ENCODE measurements at places on chromosomes 7 and 10.

- DNase-seq, result no peak
Observed at GRCh38 chr10:88865281-88865876, 13.7 kb upstream of the ANKRD22 start.

GRCh38 chr7:37346761-37347160, 101.9 kb downstream of the ELMO1 start:
- DNase-seq, result no peak

DNA sequence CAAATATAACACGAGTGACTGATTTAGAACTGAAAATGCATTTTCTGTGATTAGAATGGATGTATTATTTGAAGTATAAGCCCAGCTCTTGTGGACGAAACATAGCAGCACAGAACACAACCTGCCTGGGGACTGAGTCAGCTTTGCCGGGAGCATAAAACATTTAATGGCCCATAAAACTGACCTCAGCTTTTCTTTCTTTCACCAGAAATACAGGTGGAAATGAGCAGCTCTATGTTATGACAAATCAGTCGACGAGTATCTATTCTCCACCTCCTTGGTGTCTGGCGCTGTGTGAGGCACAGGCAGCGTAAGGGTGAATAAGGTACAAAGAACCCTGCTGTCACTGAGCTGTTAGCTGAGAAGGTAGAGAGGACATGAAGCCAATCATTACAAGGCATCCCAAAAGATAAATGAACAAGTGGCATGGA, 471.6 kb upstream of the AKR1E2 start:
- no peak for DNase-seq

- no peak for DNase-seq
Observed at GRCh38 chr10:82464966-82465365, 590.0 kb downstream of the NRG3 start.

DNA sequence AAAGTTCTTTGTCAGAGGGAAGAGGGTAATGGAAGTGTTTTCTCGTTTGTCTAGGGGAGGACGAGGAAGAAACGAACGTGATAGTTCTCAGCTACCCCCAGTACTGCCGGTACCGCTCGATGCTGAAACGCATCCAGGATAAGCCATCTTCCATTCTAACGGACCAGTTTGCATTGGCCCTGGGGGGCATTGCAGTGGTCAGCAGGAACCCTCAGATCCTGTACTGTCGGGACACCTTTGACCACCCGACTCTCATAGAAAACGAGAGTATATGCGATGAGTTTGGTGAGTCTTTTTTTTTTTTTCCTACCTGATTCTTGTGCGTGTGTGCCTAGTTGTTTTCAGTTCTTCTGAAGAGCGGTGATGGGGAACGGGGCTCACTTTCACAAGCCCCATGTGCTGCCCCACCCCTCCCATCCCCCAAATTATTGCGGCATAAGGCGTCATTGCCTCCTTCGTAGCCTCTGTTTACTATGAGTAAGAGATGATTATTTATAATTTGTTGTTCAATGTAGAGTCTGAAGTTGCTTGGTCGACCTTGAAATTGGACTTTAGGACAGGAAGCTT, 98.6 kb downstream of the ARID5B start:
- DNase-seq, result no peak

- DNase-seq, result no peak
Observed at GRCh38 chr7:53397911-53398310, 362.5 kb downstream of the POM121L12 start.

- DNase-seq, result no peak
Observed at GRCh38 chr10:103784089-103784488, 71.3 kb downstream of the SH3PXD2A start.

GRCh38 chr10:30996481-30997005, 35.1 kb downstream of the ZNF438 start:
- no peak for DNase-seq

GRCh38 chr10:69541463-69541862, 31.8 kb downstream of the NEUROG3 start:
- no peak for DNase-seq

GRCh38 chr10:130459011-130459410, 322.8 kb downstream of the GLRX3 start:
- DNase-seq, result no peak

DNA sequence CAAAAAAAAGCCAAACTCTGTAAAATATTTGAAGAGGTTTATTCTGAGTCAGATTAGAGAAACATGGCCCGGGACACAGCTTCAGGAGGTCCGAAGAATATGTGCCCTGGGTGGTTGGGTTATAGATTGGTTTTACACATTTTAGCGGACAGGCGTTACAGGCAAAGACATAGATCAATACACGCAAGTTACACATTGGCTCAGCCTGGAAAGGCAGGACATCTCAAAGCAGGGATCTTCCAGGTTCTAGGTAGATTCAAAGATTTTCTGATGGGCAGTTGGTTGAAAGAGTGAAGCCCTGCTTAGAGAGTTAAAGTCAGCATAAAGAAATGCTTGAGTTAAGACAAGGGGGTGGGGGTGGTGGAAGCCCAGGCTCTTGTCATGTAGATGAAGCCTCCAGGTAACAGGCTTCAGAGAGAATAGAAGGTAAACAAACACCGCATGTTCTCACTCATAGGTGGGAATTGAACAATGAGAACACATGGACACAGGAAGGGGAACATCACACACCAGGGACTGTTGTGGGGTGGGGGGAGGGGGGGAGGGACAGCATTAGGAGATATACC, 464.3 kb upstream of the ADARB2 start:
- no peak for DNase-seq

DNA sequence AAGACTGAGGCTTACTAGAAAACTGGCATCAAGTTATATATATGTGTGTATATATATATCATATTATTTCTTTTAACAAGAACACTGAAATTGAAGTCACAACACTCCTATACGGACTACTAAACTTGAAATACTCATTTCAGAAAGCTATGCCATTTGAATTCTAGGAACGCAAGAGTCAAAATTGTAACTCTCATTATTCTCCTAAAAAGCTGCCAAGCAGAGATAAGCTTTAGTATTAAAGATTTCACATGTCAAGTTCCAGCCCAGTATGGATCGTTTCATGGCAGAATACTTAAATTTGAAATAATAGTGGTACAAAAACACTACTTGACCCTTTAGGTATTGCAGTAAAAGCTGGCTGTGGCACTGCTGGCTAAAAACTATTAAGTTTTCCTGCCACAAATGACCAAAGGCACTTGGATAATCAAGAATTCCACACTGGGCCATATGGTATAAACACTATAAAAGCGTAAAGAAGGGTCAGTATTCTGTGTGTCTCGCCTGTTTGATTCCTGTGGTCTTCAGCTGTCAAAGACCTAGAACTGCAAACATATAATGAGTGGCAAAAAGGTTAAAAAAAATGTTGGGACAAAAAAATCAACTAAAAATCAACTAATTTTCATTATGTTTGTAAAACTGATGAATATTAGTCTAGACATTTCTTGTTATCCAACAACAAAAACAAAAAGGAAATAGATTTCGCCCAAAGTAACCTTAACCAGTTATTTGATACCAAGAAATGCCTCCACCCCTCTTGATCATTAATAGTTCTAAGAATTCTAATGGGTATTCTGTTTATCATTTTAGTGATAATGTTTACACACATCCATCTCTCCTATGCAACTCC, 2.4 kb downstream of the CCDC71L start:
- DNase-seq, result no peak

DNA sequence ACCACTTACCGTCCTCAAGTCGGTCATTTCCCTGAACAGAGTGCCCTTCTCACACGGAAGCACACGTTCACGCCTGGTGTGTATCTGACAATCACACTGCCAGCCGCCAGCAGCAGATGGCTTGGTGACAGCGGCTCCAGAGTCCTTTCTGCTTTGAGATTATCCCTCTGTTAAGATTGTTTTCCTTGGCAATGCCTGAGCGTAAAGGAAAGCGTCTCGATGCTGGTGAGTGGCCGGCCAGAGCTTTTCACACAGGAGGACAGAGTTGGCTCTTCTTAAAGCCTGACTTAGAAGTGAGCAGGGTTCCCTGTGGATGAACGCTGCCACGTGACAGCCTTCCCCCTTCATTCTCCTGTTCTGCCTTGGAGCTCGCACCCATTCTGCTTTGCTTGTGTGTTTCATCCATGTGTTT, 22.1 kb upstream of the PRKAR1B start:
- no peak for DNase-seq

GRCh38 chr7:142301923-142302550, 44.2 kb upstream of the PRSS58 start:
- DNase-seq, result no peak

DNA sequence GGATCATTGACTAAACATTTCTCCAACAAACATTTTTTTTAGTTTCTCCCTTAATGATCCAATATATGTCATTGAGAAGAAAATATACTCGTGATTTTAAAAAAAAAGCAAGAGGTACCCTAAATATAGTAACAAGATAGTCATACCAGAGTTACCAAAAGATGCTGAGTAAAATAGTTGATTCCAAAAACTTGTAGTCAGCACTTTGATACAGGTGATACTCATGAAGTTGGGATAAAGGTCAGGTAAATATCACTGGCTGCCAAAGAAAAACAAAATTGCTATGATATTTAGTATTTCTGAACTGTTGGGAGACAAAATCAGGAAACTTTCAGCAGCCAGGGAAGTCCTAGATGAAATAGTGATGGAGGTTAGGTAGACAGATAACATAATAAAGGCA, 225.3 kb downstream of the DYNC1I1 start:
- DNase-seq, result no peak

- peak; percentile 31 for DNase-seq
Observed at GRCh38 chr10:4721999-4722753, 103.8 kb upstream of the AKR1E2 start.

- DNase-seq, result no peak
Observed at GRCh38 chr7:111004310-111004901, 86.5 kb upstream of the LRRN3 start.

DNA sequence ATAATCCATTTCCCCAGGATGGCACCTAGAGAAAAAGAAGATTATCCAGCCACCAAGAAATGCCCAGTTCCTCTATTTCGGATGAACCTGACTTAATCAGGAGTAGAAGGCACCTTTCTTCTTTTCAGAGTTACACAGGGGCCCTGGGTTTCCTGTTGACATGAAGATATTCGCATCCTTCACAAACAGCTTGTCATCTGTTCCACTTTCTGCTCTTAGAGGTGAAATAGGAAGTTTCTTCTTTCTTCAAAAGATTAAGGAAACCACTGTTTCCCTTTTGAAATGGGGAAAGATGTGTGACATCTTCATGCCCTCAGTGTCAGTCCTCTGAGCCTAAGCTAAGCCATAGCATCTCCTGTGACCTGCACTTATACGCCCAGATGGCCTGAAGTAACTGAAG, 39.1 kb upstream of the RAB18 start:
- no peak for DNase-seq

GRCh38 chr7:101782476-101782875, 35.0 kb upstream of the CUX1 start:
- DNase-seq, result no peak

GRCh38 chr7:34762764-34763163, 104.7 kb downstream of the NPSR1 start:
- DNase-seq, result no peak

DNA sequence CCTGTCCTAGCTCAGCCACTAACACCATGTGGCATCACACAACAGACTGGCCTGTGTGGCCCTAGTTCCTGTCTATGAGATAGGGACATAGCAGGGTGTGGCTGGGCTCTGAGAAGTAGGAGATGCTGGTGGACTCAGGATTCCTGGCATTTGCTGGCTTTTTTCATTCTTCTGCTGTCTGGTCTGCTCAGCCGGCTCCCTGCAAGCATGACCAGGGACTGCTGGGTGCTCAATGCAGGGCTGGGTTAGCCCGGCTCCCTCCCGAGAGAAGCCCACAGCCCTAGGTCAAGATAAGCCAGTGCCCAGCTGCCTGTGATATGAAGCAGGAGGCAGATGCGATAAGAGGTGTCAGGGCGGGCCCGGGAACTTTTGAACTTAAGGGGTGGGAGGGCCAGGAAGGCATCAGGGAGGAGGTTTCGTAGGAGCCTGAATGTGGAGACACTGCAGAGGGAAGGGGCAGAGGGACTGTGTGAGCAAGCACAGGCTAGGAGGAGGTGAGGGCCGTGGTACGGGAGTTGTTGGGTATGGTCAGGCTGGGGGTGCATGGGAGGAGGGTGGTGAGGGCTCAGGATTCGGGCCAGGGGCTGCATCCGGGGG, 3.5 kb downstream of the AQP1 start:
- no peak for DNase-seq

GRCh38 chr7:106054971-106055532, 57.1 kb downstream of the SYPL1 start:
- DNase-seq, result no peak

GRCh38 chr7:137476937-137477336, 133.4 kb upstream of the PTN start:
- no peak for DNase-seq

DNA sequence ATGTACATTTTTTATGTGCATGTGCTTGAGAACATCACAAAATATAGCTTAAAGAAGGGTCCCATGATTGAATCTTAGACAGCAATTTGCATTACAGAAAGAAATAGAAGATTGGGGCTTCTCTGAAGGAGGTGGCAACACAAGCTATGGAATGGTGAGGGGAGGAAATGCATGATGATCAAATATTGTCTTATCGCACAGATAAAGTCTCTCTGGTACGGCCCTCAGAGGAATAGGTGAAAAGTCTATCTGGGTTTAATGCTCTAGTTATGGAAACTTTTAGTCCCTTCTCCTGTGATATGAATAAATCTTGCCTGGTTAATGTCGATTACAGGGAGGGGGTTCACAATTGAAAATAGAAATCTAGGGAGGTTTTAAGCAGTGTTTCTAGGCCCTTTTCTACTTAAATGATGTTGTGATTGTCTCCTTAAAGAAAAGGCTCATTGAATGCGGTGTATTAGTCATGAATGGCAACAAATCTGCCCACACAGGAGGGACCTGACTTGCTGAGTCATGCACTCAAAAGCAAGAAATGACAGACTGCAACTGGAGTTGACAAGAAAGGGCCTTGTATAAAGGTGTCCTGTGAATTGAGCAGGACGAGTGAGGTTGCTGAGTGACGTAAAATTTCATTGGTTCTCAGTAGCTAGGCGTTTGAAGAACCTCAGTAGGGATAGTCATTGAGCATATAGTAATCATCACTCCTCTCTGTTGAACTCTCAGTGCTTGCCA, 133.4 kb upstream of the CSTF2T start:
- no peak for DNase-seq

GRCh38 chr7:29548823-29549222, 14.8 kb upstream of the PRR15 start:
- no peak for DNase-seq

GRCh38 chr7:80313067-80313626, 178.5 kb downstream of the GNAI1 start:
- DNase-seq, result no peak

DNA sequence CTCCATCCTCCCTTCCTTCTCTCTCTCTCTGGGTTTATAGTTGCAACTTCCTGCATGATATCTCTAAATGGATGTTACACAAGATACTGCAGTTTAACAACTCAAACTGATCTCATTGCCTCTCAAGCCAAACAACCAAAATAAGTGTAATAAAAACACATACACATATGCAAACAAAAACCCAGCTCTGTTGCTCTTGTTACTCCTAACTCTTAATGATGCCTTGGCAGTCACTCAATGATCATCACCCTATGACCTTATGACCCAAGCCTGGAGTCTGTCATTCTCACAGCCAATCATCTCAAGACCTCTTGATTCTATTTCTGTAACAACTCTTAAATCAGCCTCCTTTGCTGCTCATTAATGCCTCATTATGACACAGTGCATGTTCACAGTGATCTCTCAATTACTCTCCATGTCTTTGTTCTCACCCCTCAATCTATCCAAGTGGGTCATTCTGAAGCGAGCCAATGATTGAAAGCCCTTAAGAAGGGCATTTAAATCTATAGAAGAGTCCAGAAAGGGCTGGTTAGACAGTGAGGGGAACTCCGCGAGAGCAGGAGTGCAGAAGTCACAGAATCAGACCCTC, 210.9 kb downstream of the INHBA start:
- no peak for DNase-seq

Data from mucosa of gallbladder (tissue), 1 donor.